ENCODE measurements at places on chromosomes 2 and 18.
A peak's percentile ranks its signal among the peaks of the same experiment; 100 is the strongest.

DNA sequence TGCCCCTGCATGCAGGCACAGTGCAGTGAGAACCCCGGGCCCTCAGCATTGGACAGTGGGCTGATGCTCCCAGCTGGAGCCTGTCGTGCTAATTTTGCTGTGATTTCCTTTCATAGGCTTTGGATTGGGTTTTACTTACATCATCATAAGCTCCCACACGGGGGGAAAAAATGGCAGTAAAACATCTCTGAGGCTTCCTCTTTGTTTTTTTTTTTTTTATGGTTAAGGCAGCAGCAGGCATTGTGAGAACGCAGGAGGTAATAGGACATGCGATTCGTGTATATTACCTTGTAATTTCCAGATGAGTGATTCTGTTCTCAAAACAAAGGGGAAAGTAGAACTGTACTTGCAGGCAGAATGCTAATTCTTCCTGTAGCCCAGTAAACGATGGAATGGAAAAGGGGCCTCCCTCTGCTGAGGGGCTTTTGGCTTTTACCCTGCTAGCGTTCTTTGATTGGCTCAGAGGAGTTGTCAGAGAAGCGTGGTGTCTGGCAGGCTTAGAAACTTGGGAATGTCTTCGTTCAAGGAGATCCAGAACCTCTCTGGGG lies 89.7 kb downstream of the NPAS2 start:
- no peak for DNase-seq

DNA sequence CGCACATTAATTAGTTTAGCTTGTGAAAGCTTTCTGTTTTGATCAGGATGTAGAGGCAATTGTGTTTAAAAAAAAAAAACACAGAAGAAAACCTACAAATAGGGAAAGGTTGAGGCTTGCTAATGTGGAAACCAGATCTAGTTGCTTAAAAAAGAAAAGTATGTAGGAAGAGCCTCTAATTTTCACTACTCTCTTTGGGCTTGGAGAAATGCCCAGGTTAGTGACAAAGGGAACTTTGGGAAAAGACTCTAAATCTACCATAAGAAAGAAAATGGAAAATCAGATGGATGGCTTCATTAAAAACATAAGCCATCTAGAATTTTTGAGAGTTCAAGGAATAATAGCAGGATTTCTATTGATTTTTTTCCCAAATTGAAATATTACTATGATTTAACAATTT lies 47.3 kb upstream of the SLC38A11 start:
- no peak for DNase-seq

GRCh38 chr2:7984693-7985353 lies 697.0 kb upstream of the ID2 start:
- no peak for DNase-seq

DNA sequence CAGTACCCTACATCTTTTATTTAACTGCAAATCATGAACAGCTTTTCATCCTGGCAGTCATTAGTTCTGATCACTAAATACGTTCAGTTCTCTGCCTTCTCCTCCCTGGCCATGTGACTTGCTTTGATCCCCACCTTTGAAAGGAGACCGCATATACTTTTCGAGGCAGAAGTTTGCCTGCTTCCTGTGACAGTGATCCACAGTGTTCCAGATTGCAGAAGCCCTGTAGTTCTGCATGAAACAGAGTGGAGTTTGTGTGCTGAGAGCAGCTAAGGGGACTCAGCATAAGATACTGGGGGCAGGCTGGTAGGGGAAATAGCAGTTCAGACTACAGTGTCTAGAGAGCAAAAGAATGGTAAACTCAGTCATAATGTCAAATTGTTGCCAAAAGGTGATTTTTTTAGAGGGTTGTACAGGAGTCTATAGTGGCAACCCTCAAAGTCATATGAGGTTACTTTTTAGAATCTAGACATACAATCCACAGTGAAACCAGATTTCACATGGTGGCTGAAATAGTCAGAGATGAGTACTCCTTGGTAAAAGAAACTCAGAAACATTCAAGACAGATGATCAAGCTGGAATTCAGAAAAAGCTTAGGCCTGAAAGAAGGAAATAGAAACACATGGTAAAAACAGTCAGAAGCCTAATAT lies 1800.4 kb upstream of the CELF4 start:
- no peak for DNase-seq

DNA sequence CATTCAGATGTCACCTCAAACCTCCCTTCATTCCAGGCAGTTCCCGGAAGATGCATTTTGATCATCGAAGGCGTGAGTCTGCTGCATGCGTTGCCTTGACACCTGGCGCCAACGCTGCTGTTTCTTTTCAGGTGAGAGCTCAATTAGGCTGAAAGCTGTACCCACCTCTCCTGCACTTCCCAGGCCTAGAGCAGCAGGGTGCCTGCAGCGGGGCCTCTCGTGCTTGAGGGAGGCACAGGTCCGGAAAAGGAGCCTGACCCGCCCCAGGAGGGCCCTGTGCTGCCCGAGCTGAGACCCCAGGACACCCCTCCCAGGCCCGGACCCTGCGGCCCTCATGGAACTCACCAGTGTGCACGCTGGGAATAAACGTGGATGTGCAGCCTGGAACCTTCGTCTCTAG lies 31.4 kb upstream of the KCNG2 start:
- no peak for DNase-seq

DNA sequence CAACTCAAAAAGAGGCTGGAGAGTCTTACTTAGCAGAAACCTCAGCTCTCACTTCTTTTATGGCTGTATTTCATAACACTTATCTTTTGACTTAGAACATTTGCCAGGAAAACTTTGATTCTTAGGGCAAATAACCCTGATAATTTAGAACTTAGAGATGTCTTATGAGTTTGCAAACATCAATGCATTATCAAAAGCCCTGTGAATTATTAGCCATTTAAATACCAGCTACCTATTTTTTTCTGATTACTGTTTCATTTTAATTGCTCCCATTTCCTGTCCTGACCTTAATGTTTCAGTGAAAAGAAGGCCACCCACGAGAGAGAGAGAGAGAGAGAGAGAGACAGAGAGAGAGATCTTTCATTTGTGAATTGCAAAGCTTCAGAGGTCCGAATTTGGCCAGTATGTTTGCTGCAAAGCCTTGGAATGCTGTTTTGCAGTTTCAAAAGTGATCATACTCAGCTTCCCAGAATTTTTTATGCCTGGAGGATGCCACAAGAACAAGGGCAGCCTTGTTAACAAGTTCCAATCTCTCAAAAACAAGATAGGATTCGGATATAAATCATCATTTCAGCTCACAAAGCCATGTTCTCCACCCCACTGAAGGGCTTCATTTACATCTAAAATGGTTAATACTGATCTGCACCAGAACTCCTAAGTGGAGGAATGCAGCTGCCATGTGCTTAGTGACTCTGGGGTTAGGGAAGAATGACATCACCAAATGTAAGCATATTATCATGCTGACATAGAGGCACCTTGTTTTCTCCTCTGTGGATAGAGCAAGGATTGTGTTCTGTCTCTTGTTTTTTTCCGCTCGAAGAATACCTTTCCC lies 478.2 kb downstream of the ARHGAP15 start:
- DNase-seq, result no peak

DNA sequence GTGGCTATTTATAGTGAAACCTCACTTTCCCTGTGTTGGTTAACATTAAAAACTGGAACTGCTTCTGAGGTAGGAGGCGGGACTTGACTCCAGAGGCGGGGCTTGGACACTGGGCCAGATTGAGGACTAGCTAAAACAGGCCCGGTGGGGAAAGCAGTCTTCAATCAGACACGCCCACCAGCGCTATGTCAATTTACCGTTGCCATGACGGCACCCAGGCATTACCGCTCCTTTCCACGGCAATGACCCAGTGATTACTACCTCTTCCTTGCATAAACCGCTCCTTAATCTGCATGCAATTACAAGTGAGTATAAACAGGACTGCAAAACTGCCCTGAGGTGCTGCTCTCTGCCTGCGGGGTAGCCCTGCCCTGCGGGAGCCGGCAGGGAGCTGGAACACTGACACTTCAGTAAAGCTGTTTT lies 35.3 kb downstream of the LRRFIP1 start:
- peak; percentile 95 for DNase-seq

DNA sequence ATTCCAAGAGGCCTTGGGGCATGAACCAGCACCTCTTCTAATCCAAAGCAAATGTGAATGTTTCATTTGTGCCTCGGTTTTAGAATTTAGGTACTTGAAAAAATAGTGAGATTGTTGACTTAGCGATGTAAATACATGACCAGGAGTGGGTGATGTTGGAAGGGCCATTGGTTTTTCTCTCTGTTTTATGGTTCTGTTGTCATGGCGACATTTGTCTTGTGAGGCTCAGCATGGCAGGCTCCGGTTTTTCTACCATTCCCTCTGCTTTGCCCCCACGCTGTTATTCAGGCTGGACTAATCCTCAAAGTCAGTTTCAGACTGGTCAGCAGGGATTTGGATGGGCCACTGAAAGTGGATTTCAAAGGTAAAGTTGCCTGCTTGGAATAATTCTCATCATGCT lies 255.4 kb downstream of the ALPK2 start:
- DNase-seq, result no peak

- no peak for DNase-seq
These were observed 64.2 kb downstream of the CCDC150 start for GRCh38 chr2:196703695-196704094.

- DNase-seq, result no peak
These were observed 85.4 kb downstream of the NCKAP1 start for GRCh38 chr2:182952741-182953450.

DNA sequence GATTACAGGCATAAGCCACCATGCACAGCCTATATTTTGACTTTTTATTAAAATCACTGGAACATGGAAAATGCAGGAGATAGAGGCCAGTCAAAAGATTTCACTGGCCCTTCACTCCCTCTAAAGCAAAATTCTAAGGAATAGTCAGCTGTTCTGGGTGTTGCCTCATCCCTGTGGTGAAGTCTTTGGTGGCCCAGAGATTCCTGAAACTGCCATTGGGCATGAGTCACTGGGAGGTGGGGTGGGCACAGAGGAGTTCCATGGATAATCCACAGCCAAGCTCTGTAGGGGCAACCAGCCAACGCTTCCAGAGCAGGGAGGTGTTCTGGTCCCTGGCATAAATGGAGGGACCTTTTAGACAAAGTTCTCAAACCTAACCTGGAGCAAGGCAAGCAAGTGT lies 89.7 kb upstream of the TTC39C start:
- no peak for DNase-seq

GRCh38 chr2:220057391-220057790 lies 430.0 kb downstream of the SLC4A3 start:
- DNase-seq, result no peak

DNA sequence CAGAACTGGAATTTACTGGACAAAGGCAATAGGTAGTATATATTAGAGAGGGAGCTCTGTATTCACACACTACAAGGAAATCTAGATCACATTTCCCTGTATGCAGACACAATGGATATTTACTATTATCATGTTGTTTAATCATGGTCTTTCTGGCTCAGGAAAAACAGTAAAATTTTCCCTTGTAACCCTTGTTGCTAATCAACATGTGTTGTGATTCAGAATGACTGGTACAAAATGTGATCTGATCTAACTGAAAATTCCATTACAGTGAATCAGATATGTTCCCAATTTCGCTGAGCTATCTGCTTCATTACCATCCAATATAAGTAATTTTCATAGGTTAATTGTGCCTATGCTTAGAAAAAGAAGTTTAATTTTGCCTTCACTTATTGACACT lies 1109.7 kb downstream of the LRP1B start:
- peak; percentile 80 for DNase-seq

- no peak for DNase-seq
These were observed 12.1 kb downstream of the MYT1L start for GRCh38 chr2:2318949-2319348.

- no peak for DNase-seq
These were observed 110.5 kb downstream of the LYPD6B start for GRCh38 chr2:149149007-149149297.

- DNase-seq, result no peak
These were observed 1.3 kb upstream of the SCTR start for GRCh38 chr2:119525614-119526013.

- DNase-seq, result no peak
These were observed 68.4 kb downstream of the TANK start for GRCh38 chr2:161228511-161229240.

DNA sequence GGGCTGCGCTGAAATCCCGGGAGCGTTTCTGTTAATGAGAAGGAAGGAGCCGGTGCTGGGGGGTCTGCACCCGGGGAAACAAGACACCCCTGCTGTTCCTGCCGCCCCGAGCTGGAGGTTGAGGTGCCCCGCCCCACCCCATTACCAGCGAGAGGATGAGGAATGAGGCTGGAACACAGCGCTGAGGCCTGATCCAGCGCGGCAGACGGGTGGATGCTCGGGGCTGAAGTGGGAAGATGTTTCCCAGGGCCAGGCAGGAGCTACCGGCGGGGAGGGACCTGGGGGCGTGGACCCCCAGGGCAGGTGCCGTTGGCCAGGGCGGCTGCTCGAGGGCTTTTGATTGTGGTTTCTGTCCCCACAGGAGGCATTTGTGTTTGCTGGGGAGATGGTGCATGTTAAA lies 134.3 kb upstream of the CTDP1 start:
- no peak for DNase-seq

DNA sequence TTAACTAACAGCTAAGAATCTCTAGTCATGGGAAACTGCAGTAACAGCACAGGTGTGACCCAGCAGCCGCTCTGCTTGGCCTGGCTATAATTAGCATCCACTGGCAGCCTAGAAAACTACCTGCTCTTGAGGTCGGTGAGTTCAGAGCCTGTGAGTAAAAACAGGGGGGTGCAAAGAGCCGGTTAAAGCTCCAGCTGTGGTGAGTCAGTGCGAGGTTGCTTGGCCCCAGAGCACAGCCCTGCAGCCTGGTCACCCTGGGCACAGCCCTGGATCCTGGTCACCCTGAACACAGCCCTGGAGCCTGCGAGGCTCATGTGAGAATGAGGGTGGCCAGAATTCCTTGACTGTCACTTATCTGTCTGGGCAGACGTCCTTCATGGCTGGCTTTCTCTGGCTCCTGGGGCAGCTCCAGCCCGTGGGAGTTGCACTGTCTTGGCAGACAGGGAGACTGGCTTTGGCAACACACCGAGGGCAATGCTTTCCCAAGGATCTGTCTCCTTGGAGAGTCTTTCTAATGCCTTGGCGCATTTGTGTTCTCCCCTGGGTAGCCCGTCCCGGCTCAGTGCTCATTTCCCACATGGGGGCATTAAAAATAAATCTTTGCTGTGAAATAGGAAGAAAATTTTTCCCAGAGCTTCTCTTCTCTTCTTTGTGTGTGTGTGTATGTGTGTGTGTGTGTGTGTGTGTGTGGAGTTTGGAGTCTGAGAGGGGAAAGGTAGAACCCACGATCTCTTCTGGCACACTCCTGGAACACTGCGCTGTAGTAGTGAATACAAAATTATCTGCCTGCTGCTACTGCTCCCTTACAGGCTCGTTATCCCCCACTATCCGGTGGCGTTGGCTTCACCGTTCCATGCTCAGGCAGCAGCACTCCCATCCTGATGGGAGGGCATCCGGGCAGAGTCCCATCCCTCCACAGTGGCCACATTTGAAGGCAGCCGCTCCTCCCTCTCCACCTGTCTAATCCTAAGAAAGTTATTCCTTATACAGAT lies 250.2 kb upstream of the MEX3C start:
- DNase-seq, result no peak

- peak; percentile 37 for DNase-seq
These were observed 5.1 kb downstream of the B4GALT6 start for GRCh38 chr18:31679133-31679742.
